Inflammatory macrophage (primary cell): ENCODE measurements at places on chromosomes 3 and 15.

GRCh38 chr3:124557-125179 lies 71.9 kb upstream of the CHL1 start:
- DNase-seq, result no peak

GRCh38 chr3:56851966-56852884 lies 50.5 kb upstream of the ARHGEF3 start:
- no peak for DNase-seq

GRCh38 chr3:124491875-124492274 lies 238.4 kb upstream of the UMPS start:
- DNase-seq, result no peak

- DNase-seq, result no peak
These were observed 37.7 kb upstream of the TRAK1 start for GRCh38 chr3:42053476-42053875.

DNA sequence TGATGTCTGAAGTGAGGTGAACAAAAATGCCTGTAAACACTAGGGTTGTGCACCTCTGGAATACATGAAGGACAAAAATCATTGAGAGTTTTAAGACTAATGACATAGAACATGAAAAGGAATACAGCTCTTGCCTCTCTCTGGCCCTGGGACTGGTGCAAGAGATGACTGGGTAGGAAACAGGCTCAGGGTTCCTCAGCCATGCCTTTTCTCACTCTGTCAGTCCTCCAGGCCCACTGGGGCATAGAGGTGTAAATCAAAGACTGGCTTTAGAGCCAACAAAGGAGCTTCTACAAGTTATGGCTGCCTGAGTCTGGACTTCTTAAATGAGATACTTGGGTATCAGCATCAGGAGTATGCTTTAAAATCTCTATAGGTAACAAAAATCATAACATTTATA lies 554.7 kb upstream of the KCNMB2 start:
- no peak for DNase-seq

- no peak for DNase-seq
These were observed 260.2 kb upstream of the NAALADL2 start for GRCh38 chr3:174598885-174599439.

- no peak for DNase-seq
These were observed 41.6 kb upstream of the DLG1 start for GRCh38 chr3:197339841-197340520.

GRCh38 chr15:79824136-79824701 lies 72.6 kb downstream of the MTHFS start:
- DNase-seq, result no peak

- peak; percentile 47 for DNase-seq
These were observed 2.4 kb downstream of the CRELD1 start for GRCh38 chr3:9935966-9936510.

DNA sequence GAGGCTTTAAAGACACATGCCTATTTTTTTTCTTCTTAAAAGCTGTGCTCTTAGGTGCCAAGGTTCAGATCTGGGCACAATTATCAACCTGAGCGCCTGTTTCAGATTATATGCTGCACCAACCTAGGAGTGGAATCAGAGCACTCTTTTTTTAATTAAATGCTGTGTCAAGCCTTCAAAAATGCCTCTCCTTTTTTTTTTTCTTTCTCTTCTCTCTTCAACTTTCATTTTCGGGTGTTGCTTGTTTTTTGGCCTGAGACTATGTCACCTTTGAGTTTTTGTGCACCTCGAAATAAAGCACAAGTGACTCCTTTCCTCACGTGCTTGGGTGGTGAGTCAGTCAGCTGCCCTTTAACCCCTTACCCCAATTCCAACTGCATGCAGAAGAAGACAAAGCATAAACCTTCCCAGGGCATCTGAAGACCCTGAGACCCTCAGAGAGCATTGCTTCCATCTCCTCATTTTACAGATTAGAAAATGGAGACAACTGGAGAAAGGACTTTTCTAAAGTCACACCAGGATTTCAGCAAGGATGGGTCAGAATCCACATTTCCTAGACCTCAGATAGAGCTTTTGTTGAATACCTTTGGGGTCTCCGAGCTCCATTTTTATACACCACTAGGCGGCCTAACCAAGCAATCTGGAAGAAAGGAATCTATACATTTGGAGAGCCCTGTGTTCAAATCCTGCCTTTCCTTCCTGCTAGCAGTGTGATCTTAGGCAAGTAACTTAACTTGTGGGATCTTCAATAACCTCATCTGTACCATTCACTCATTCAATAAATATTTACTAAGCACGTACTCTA lies 631 bp upstream of the PRICKLE2 start:
- no peak for DNase-seq

GRCh38 chr3:27556887-27557286 lies 72.7 kb upstream of the SLC4A7 start:
- DNase-seq, result no peak
